Osteoblast (primary cell): ENCODE measurements at places on chromosomes 2 and 18. TPM values are rescaled to one million over a fixed set of nuclear protein-coding genes. Genes with fewer than 3 reads are reported as not detected.

DNA sequence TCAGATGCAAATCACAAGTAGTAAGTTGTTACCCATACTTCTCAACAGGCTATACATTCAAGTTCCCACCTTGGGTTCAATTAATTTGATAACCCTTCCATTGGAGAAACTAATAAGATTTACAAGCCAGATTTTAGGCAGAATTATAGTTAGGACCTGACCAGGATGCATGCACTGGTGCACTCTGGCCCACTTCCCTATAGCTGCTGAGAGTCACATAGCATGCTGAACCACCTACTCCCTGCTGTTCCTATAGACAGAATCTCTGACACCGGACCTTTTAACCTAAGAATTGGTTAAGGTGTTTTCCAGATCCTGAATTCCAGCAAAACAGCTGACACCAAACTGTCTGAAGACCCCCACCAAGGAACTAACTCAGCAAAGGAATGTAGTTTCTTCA lies 26.2 kb downstream of the FAM210A start:
- DNase-seq = peak; percentile 22

The ARHGAP25 gene
- under 0.01 and 0.29 TPM in 2 replicates for total RNA-seq

The WDR43 gene
- 71.6 and 79.3 TPM in 2 replicates for total RNA-seq

DNA sequence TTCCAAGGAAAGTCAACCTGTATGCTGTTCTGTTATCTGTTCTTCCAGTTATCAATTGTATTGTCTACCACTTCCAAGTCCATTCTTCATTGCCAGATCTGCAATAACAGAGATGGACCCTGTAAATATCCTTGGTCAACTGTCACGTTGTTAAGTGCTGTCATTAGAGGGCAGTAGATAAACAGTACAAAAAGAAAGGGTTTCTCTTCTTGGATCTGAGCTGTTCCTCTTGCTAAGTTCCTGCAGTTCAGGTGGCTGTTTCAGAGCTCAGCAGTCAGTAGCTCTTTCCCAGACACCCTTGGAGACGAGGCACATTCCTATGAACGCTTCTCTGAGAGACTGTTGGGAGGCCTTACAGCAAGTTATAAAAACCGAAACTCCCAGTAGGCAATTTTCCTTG lies 957.1 kb upstream of the CHAC2 start:
- peak; percentile 35 for DNase-seq

GRCh38 chr2:174331595-174332216 lies 3.0 kb upstream of the SP9 start:
- DNase-seq = peak; percentile 50

GRCh38 chr2:4135765-4136164 lies 432.4 kb downstream of the DCDC2C start:
- DNase-seq = no peak

DNA sequence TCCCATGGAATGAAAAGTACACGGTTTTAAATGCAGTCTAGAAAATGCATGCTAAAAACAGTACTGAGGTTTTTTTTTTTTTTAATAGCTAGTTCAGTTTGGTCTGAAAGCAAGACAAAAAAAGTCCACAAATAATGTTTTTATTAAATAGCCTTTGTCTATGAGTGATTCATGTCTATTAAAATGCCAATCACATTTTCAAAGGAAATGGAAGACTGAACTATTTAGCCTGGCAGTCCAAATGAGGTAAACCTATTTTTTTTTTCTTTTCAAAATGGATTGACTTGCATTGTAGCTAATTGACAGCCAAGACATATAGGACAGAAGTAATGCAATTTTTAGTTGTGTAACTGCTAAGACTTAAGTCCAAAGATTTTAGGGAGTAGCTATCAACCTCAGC lies 90.3 kb downstream of the LRP1B start:
- no peak for DNase-seq

DNA sequence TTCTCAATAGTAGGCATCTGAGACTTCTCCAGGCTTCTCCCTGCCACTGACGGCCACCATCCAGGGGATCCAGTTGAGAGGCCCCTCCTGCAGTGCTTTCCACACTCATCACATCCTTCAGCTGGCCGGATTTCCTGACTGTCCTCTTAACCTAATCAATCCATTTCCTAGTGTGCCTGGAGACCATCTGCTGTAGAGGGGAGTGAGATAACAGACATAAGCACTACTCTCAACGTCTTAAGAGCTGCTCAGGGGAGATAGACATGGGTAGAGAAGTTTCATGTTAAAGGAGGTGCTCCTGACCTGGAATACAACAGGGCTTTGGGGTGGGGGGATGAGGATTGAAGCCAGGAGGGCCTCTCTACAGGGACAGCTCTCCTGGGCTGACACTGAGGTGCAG lies 14.2 kb downstream of the SPR start:
- peak; percentile 30 for DNase-seq

The REG3G gene
- total RNA-seq = not detected in 2 replicates

- DNase-seq = no peak
Observed at GRCh38 chr2:132715386-132716351, 45.7 kb upstream of the LYPD1 start.

DNA sequence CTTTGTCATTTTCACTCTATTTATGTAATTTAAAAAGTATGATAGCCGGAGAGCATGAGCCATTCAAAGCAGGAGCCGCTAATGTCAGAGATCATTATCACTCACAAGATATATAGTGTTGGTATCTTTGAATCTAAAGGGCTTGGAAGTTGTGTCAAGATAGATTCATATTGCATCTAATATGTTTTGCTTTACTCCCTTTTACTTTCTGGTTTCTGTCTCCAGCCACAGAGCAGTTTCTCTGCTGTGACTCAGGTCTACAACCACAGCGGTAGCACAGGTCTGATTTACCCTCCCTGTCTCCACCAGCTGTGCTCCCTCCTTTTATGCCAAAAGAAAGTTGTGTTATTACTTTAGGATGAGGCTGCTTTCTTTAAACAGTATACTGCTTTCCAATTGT lies 424.0 kb downstream of the ARHGAP15 start:
- peak; percentile 18 for DNase-seq

The MC5R gene
- total RNA-seq = 0.36 and 0.59 TPM in 2 replicates

The CCL20 gene
- total RNA-seq = 1.1 and 1.2 TPM in 2 replicates

DNA sequence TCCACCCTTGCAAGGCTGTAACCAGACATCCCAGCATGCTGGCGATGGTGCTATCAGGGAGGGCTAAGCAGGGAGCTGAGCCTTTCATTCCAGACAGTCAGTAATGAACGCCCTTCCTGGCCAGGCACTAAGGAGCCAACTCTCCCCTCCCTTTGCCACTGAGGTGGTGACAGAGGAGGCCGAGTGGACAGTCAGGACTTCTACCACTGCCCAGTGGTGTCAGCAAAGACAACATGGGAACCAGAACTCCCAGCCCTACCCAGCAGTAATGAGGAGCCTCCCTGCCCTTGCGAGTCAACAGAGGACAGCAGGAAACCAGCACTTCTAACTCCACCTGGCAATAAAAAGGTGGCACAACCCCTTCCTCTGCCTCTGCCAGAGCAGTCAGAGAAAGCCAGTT lies 68.6 kb downstream of the ZAP70 start:
- no peak for DNase-seq

The CKAP2L gene
- total RNA-seq = 1.1 and 1.5 TPM in 2 replicates

GRCh38 chr2:218047536-218048225 lies 21.4 kb upstream of the RUFY4 start:
- DNase-seq = no peak

DNA sequence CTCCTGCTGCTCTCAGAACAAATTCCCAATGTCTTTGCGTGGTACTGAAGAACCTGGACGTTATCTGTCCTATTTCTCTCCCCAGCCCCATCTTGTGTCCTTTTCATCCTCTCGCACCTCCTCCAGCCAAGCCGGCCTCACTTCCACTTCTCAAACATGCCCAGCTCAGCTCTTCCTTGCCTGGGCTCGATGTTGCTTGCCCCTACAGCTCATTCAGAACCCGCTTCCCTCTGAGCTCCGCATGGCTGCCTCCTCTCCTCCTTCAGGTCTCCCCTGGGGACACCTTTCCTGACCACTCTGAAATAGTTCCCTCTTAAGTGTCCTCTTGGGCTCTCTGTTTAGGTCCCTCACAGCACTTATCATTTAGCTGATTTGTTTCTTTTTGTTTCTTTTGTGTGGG lies 6.7 kb upstream of the SMARCAL1 start:
- no peak for DNase-seq

The SH3RF3 gene
- 14.7 and 14.8 TPM in 2 replicates for total RNA-seq

DNA sequence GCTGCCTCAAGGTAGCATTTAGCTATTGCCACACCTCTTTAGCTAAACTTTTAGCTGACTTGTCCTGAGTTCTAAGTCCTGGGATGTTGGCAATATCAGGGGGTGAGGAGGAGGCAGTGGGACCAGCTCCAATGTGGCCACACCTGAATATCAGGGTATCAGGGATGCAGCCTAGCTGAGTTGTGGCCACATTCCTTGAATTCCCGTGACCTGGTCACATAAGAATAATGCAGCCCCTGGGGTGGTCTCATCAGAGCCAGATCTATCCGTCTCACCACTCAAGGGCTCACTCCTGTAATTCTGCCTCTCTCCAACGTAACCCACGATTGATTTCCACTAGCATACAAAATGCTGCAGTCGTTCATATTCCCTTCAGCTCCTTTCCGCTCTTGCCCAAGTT lies 11.6 kb upstream of the TAF1B start:
- no peak for DNase-seq

The IL36G gene
- total RNA-seq = not detected in 2 replicates

DNA sequence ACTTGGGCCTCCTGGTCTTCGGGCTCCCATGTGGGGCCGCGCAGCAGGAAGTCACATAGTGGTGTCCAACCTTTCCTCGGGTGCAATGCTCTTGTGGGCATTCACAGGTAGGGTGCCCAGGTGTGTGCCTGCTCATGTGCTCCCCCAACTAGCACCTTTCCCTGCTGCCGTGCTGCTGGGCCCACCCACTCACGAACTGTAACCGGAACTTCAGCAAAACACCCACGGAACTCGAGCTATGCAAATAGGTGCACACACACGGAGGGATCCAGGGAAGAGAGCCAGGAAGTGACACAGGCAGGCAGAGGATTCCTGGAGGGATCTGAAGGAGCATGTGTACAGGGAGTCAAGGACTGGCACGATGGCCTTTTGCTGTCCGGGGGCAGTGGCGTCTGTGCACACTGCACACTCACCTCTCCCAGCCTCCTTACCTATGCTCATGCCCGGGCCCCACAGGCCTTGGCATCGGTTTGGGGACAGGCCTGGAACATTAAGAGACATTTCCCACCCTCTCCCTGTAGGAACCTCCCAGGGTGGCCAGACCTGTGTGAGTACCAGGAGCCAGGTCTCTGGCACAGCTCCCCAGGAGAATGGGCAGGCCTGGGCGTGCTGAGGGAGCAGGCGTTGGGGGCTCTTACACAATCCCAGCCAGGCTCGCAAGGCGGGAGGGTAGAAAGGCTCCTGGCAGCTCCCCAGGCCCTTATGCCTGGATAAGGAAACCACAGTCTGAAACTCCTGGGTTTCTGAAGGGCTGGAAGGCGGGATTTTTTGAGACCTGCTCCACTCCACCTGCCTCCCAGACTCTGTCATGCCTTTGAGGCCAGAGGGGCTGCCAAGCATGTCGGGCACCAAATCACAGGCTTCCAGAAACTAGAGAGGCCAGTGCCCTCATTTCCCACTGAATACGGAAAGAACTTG lies 6.6 kb upstream of the PTMA start:
- DNase-seq = peak; percentile 87

The IL36A gene
- not detected in 2 replicates for total RNA-seq

DNA sequence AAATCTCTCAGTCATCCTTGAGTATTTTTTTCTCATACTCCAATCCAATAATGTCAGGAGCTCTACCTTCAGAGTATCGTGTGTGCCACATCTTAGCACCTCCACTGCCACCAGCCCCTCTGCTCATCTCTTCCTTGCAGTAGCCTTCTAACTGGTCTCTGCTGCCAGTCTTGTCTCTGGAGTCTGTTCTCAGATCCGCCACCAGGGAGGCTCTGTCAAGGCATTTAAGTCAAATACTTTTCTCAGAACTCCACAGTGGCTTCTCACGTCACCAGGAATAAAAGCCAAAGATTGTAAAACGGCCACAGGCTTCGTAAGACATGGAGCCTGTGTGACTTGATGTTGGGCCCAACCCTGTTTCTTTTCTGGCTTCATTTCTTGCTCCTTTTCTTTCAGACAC lies 7.1 kb downstream of the UNC50 start:
- no peak for DNase-seq

- DNase-seq = peak; percentile 82
Observed at GRCh38 chr2:240388471-240389301, 46.8 kb upstream of the GPC1 start.

GRCh38 chr2:240208096-240208495 lies 67.6 kb upstream of the OTOS start:
- peak; percentile 47 for DNase-seq

- DNase-seq = peak; percentile 61
Observed at GRCh38 chr2:99971326-99971900, 171.0 kb downstream of the AFF3 start.

The ANKRD30BL gene
- total RNA-seq = 0.29 TPM in 1 of 2 replicates, not detected in the other

DNA sequence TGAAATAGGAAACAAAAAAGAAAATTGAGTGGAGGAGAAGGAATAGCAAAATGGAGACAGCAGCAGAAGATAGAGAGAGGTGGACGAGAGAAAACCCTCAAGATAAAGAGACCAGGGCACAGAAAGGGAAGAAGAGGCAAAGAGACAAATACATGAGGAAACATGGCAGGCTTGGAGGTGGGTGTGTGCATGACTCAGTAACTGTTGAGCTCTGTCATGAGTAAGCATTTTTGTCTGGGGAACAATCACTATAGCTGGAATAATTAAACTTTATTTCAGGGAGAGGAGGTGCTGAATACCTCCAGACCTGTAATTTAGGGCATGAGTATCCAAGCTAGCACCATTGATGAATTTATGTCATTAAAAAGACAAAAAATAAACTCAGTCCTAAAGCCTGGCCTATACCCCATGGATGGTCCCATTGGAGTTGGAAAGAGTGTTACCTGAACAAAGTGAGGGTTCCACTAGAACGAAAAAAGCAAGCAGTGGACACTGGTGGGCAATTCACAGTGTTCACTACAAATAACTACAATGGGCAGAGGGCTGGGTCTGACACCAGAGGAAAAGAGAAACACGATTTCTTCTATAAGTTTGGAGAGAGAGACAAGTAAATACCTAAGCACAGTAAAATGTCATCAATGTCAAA lies 145.5 kb downstream of the ADCYAP1 start:
- no peak for DNase-seq

DNA sequence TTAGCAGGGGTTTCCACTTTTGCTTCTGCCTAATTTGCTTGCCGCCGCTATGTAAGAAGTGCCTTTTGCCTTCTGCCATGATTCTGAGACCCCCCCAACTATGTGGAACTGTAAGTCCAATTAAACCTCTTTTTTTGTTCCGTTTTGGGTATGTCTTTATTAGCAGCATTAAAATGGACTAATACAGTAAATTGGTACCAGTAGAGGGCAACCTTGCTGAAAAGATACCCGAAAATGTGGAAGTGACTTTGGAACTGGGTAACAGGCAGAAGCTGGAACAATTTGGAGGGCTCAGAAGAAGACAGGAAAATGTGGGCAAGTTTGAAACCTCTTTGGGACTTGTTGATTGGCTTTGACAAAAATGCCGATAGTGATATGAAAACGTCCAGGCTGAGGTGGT lies 216.1 kb upstream of the FSIP2 start:
- no peak for DNase-seq

DNA sequence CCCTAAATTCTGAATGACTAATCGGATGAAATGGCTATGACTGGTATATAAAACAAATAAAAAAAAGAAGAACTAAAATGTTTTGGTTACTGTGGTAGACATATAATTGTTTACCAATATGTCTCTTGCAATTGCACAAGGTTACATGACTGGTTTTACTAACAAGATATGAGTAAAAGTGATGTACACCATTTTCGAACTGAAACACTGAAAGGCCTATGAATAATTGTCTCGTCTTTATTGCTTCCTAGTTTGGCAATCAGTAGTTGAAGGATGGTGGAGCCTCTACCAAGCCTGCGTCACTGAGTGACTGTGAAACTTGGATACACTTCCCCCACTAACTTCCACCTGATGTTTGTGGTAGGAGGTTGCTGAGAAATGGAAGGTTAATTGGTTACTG lies 16.5 kb downstream of the CDH19 start:
- no peak for DNase-seq
